CD8-positive, alpha-beta memory T cell (primary cell): ENCODE measurements at places on chromosomes 16 and 17. TPM values are rescaled to one million over a fixed set of nuclear protein-coding genes. Genes with fewer than 3 reads are reported as not detected.

SOX9 gene
- not detected for polyA plus RNA-seq

KRTAP4-5 gene
- polyA plus RNA-seq = not detected

APOBR gene
- polyA plus RNA-seq = 4.9 TPM

- no peak for DNase-seq
These were observed 16.0 kb upstream of the SP6 start for GRCh38 chr17:47866941-47867340.

DNA sequence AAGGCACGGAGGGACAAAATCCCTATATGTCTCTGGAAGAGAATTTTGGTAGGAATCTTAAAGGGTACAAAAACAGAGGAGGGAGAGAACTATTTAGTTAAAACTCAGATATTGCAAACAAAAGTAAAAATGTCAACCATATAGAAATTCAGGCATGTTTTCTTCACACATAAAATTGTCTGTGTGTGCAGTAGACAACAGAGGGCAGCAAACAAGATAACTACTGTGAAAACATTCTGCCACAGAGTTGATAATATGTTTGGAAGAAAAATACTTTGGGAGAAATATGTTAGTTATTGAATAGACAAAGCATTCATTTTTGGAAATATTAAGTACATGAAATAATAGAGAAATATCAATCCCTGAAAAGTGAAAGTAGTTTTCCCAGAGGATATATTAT lies 56.2 kb downstream of the SNX11 start:
- no peak for DNase-seq
